ENCODE measurements at places on chromosomes 11 and 22. TPM values are rescaled to one million over a fixed set of nuclear protein-coding genes. Genes with fewer than 3 reads are reported as not detected.

Gene OSBP2
- 3.0 TPM for total RNA-seq

Gene PDGFD
- 8.6 TPM for total RNA-seq

Gene PGGHG
- 22.8 TPM for total RNA-seq

Gene B3GAT1
- 0.42 TPM for total RNA-seq

Gene PRR14L
- 17.5 TPM for total RNA-seq

GRCh38 chr11:45085646-45086501 is 60.6 kb upstream of the PRDM11 start:
- DNase-seq: no peak

- no peak for DNase-seq
Measured at GRCh38 chr22:41526830-41527799, 17.2 kb downstream of the POLR3H start.

GRCh38 chr11:114499756-114500155 is 59.9 kb downstream of the NXPE1 start:
- DNase-seq: no peak

GRCh38 chr11:121226415-121227263 is 65.9 kb upstream of the SC5D start:
- peak; percentile 29 for DNase-seq

GRCh38 chr22:29317827-29318454 is 2.4 kb upstream of the RASL10A start:
- DNase-seq: no peak

GRCh38 chr11:3223932-3224381 is 5.3 kb upstream of the MRGPRG start:
- no peak for DNase-seq

DNA sequence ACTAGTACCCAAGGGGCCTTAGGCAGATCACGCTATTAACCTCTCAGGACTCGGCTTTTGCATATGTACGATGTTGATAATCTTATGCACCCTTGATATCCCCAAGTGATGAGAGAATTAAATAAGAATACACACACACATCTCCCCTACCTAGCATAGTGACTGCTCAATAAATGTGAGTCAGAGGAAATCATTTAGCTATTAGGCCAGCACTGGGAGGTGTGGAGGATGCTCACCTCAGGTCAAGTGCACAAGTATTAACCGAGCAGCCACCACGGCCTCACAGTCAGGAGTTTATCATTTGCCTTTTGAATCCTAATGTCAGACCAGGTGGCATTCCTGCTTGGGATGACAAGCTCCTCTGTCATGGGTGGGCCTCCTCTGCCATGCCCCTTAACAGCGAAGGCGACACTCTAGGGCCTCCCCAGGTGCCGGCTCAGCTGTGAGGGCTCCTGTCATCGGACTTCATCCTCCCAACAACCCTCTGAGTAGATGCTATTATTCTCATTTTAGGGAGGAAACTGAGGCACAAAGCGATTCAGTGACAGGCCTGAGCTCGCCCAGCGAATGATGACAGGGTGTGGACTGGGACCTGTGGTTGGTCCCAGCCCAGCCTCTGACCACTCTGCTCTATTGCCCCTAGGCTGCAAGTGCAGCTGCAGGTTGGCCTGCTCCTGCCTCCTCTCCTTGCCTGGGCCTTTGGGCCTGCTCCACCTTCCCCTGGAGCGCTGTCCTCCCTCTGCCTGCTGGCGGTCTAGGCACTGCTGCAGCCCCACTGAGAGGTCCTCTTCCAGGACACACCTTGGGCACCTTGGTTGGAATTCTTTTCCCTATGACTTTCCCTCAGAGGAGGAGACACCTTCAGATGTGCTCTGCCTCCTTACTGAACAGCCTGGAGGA is 5.0 kb upstream of the SOX10 start:
- DNase-seq: no peak

- no peak for DNase-seq
Measured at GRCh38 chr22:40028098-40028425, 33.3 kb downstream of the FAM83F start.

- DNase-seq: no peak
Measured at GRCh38 chr11:61687420-61687819, 7.2 kb downstream of the DAGLA start.

Measured in esophagus muscularis mucosa (tissue), 4 donors.